ENCODE measurements at places on chromosomes 4 and X.
A peak's percentile ranks its signal among the peaks of the same experiment; 100 is the strongest.

DNA sequence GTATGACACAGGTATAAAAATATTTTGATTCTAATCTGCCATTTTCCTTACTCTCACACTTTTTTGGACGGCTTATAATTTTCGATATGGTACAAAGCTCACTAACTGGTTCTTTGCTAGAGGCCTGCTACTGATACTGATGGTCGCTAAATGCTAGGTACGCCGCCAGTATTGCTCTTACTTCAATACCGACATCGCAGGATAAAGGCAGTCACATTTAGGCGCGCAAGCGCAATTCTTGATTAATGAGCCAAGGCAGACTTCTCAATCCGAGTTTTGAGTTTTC, 557 bp upstream of the USP38 start:
- peak; percentile 63 for DNase-seq

DNA sequence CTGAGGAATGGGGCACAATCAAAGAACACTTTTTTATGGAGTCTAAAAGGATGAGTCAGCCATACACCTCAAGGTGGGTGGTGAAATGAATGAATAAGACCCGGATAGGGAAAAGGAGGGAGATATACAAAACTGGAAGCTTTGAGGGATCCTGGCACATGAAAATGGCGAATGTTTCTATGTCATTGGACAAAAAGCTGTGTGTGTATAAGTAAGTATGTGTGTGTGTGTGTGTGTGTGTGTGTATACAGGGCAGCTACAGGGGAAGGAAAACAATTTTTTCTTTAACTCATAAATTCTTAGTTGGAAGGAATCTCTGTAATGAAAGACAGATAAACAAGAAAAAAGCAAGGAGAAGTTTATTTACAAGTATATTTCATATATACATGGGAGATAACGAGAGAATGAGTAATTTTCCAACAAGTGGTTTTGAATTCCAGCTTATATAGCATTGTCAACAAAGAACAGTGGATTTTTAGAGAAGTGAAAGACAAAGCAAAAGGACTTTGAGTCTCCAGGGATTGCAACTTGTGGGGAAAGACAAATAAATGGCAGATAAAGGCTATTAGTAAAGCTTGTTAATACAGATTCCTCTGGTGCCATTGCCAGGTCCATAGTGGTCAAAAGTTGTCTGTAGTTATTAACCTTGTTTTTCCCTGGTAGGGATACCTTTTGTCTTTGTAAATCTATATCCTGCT, 99.7 kb downstream of the MMRN1 start:
- DNase-seq, result no peak

DNA sequence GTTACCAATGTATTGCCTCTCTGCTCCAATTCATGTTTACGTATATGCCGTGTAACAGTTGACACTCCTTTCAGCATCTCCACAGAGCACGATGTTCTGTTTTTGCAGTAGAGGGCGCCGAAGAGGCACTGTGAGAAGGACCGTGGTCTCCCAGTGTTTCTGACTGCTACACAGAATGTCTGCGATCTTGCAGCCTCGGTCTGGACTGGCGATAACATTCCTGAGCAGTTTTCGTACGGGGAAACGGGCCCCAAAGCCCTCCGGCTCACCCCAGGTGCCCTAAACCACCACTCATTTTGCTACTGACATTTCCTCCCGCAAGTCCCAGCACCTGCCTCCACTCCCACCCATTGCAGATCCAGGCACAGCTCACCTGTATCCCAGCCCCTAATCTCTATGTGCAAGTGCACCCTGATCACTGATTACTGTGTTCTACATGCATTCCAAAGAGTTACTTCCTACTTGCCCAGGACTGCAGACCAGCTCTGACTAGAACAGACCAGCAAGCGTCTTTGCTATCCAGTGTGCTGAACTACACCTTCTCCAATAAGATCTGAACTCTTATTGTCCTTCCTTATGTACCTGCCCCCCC, 12.4 kb upstream of the NFXL1 start:
- DNase-seq, result peak; percentile 62

DNA sequence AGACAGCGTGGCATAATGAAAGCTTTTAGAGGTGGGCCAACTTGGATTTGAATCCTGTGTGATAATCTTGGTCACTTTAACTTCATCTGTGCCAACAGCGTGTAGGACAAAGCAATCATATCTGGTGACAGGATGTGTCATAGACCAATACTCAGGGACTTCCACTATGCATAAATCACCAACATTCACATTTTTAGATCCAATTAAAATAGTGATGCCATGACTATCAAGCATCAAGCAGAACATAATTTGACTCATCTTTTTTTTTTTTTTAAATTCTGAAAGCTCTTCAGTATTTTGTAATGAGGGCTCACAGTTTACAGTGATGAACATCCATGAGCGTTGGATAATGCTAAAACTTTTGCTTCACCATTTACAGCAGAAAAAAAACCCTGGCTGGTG, 27.3 kb upstream of the RAPGEF2 start:
- no peak for DNase-seq

DNA sequence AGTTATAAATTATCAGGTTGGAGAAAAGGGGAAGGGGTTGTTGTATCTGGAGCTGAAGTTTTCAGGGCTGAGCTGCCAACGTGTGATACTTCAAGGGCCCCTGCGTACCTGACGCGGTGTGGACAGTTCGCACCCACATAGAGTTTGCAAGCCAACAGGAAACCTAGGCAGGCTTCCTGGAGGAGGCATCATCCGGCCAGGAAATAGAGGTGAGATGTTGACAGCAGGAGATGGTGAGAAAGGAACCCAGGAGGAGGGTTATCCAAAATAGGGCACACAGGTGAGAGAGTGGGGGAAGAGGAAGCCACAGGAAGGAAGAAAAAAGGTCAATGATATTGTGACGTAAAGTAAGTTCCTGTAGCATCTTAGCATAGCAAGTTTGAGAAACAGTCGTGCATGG, 127.2 kb downstream of the DHRSX start:
- no peak for DNase-seq

DNA sequence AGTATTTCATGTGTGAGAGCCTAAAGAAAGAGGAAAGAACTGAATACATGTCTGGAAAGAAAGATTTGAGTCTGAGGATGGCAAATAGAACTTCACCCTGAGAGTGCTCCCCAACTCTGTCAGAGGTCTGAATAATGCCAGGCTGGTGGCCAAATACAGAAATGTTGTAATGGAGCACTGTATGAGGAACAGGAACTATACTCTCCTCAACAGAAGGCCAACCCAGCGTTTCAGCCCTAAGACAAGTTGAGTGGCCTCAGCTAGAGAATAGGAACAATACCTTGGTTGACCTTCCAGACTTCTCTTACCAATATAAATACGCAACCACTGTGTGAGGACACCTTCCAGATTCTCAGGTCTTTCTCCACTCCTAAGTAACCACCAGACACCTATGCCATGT, 94.5 kb upstream of the STIM2 start:
- no peak for DNase-seq
